ENCODE measurements at places on chromosomes 16 and 17.

DNA sequence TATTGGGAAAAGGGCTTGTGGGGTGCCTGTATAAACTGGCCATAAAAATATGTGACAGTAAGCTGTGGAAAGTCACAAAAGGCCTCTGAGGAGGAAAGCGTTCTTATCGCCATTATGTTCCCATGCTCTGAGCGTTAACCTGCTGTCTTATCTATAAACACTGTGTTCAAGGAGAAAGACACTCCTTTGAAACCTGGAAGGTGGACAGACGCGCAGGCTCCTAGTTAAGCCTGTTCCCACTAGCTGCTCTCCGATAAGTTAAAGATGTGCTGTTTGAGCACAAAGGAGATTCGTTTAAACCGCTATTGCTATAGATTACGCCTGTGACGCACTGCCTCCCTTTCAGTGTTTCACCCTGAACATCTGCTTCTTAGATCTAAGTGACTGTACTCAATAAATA is 5.2 kb downstream of the ALOX12B start:
- no peak for DNase-seq

- no peak for DNase-seq
Observed at GRCh38 chr16:64543441-64543840, 578.4 kb downstream of the CDH11 start.

GRCh38 chr16:55534756-55535155 is 25.9 kb downstream of the LPCAT2 start:
- DNase-seq = no peak

GRCh38 chr17:1796800-1797199 is 32.9 kb downstream of the SMYD4 start:
- DNase-seq = no peak

GRCh38 chr17:40151414-40151963 is 11.2 kb downstream of the CASC3 start:
- no peak for DNase-seq

- no peak for DNase-seq
Observed at GRCh38 chr16:9071377-9071776, 20.1 kb upstream of the HAPSTR1 start.

GRCh38 chr17:58640202-58640601 is 51.6 kb downstream of the TEX14 start:
- DNase-seq = no peak

DNA sequence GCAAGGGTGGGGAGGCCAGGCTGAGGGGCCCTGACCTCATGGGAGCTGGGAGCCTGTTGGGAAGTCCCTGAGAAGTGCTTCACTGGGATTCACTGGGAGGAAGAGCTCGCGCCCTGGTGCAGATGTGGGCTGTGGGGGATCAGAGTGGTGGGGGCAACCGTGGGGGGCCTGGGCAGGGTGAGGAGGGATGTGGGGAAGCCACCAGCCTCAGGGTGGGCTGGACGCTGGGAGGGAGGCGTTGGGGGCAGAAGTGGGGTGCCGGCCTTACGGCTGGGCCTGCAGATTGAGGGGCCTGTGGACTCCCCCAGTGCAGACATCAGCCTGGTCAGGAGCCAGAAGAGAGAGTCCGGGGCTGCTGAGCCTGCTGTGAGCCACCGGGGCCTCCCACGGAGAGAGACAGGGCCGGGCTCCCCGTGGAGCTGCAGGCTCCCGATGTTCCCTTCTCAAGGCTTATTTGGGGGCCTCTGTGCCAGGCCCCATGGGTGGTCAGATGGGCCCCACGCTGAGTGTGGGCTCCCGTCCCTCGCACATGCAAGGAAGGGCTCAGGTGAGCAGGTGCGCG is 7.8 kb downstream of the DPEP1 start:
- DNase-seq = no peak

DNA sequence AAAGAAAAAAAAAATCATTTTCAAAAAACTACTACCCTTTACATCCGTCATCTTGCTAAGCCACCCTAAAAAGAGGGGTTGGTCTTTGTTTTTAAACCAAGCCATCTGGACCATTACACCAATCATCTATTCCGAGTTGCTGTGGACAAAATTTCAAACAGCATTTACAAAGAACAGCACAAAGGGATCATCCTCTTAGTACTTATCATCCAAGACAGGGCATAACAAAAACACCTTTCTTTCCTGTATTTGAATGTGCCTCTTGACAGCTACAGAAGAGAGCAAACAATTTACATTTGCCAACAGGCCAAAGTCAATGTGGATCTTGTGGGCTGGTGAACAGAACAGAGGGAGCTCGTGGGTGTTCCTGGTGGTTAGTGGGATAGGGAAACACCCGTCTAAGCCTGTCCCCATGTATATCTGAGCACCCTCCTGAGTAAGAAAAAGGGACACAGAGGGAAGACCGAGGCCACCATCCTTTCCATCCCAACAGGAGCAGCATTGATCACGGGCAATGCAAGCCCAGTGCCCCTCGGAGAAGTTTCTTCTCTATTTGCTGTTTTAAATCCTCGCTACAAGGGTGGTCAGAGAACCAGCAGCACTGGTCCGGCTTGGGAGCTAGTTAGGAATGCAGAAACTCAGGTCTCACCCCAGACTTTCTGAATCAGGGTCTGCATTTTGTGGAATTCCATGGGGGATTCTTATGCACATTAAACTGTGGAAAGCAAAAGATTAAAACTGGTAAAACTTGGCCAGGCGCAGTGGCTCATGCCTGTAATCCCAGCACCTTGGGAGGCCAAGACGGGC is 1.9 kb downstream of the SLC39A11 start:
- no peak for DNase-seq

GRCh38 chr16:75111514-75111940 is 5.1 kb downstream of the LDHD start:
- no peak for DNase-seq

DNA sequence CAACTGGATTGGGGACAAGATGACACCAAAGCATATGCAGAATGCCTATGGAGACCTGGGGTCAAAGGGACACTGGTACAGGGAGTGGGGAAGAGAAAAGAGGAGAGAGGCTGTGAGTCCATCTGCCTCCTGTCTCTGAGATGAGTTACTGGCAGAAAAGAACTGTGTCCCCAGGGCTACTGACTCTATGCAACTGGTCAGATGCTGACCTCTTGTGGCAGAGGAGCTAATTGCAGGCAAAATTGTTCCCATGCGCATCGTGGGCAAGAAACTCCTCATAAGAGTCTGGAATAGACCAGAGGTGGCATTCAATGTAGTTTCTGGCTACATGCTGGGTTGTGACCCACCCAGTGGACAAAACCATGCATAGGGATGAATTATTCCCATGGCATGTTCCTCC is 26.1 kb upstream of the MLKL start:
- DNase-seq = peak; percentile 15

DNA sequence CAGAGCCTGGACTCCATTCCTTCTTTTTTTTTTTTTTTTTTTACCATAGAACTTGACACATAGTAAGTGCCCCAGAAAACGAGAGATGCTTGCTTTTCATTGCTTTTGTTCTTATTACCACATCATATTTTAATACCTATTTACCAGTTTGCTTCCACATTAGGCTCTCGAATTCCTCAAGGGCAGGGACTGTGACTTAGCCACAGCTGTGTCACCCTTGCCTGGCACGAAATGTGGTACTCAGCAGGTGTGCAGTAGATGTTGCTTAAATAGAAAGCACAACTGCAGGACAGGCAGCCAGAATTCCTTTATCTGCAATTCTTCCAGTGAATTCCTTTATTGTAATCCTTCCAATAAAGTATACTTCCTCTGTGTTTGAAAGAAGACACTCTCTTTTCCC is 393.0 kb downstream of the HAPSTR1 start:
- DNase-seq = no peak

- no peak for DNase-seq
Observed at GRCh38 chr17:40645943-40646342, 1.7 kb downstream of the SMARCE1 start.

DNA sequence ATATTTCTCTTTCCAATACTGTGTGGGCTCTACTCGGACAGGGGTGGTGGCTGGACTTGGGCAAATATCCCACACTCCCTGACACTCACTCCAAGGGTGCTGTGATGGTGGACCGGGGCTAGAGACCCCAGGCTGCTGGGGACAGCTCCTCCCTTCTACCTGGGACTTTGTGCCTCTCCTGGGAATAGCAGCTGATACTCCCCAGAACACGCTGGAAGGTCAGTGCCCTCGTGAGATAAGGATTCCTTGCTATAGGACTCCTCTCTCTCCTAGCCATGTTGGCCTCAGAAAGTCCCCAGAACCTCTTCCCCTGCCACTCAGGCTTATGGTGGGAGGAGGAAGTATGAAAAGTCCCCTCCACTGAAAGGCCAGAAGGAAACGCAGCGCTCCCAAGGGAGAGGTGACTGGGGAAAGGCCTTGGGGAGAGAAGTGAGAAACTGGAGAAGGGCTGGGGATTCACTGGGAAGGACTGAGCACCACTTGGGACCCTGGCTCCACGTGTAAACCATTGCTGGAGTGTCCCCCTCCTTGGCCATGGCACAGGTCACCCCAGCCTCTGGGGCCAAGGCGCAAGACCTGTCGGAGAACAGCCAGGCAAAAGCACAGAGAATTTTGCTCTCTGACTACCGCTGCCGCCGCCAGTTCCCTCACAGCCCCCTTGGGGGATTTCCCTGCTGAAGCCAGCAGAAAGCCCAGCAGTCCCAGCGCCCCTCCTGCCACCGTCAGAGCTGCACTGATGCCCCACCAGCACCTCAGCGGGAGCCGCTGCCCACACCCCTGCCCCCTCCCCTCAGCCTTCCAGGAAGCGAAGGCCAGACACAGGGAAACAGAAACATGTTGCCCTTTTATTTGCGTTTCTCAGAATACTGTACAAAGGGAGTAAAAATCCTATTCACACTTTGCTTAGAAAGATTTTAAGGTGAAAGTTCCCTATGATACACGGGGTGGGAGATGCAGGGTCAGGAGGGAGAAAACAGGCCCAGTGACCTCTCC is 2.1 kb upstream of the GSDMB start:
- no peak for DNase-seq

DNA sequence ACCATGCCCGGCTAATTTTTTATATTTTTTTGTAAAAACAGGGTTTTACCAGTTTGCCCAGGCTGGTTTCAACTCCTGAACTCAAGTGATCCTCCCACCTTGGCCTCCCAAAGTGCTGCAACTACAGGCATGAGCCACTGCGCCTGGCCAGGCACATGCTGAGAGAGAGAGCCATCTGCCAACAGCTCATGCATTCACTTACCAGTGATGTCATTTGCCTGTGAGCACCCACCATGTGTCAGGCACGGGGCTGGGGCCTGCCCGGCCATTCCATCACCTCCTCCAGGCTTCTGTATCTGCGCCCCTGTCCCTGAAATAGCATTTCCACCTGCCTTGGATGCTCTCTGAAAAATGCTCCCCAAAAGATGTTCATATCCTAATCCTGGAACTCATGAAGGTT is 43.6 kb upstream of the PEMT start:
- no peak for DNase-seq

DNA sequence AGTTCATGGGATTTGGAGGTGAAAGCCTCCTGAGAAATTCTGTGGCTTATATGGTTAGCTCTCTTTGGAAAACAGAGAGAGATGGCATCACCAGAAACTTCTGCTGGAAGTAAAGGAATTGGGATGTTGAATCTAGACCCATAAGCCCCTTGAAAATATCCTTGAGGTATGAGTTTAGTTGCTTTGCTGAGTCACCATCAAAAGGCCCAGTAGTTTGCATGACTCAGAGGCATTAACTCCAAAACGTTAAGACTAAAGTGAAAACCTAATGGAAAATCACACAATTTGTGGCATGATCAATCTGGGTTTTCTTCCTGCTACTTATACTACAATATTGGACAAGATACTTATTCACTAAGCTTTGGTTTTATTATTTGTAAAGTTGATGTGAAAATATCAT is 349.2 kb upstream of the SALL1 start:
- no peak for DNase-seq

- DNase-seq = no peak
Observed at GRCh38 chr17:40491486-40491885, 9.9 kb downstream of the TNS4 start.

DNA sequence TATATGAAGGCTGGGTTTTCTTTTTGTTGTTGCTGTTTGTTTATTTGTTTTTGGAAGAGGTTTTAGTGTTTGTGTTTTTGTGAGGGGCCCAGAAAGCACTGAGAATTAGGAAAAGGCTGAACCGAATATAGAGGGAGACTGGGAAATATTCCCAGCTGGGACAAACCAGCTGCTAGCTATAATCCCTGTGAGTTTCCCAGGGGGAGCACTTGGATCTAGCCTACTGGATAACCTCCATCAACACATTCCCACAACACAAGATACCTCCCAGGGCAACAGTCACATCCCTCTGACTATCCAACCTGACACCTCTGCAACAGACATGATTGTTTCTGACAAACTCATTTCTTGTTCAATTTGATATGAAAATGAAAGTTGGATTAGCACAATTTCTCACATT is 16.7 kb downstream of the CDH11 start:
- DNase-seq = no peak
